ENCODE measurements at places on chromosomes 2 and 18.
A peak's percentile ranks its signal among the peaks of the same experiment; 100 is the strongest.

DNA sequence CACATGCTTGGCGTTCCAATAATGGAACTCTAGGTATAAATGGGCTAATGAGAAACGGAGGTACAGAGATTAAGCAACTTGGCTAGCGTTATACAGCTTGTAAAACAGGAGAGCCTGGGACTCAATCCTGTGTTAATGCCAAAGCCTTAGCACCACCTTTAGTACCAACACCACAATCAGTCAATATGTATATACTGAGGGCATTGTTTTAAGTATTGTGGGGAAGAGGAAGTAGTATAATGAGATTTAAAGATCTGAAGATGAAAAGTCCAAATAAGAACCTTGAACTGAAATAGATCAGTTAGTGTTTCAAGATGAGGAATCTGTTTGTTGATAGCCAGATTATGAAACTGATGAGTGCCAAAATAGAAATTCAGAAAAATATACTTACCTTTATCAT is 8.1 kb downstream of the MARS2 start:
- no peak for DNase-seq

DNA sequence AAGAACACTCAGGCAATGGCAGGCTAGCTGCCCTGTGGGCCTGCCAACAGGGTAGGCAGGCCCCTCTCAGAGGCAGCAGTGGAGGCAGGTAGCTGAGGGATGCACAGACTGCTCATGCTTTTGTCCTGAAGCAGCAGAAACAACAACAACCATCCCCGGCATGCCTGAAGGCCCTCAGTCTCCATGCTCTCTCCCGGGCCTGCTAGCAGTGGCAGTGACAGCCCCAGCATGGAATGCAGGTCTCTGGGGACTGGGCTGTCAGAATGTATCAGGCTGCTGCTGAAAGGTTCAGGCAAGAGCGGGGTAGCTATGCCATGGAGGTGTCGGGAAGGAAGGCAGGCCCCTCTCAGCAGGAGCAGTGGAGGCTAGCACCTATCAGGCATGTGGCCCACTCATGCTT is 209.8 kb downstream of the KCNJ3 start:
- no peak for DNase-seq

DNA sequence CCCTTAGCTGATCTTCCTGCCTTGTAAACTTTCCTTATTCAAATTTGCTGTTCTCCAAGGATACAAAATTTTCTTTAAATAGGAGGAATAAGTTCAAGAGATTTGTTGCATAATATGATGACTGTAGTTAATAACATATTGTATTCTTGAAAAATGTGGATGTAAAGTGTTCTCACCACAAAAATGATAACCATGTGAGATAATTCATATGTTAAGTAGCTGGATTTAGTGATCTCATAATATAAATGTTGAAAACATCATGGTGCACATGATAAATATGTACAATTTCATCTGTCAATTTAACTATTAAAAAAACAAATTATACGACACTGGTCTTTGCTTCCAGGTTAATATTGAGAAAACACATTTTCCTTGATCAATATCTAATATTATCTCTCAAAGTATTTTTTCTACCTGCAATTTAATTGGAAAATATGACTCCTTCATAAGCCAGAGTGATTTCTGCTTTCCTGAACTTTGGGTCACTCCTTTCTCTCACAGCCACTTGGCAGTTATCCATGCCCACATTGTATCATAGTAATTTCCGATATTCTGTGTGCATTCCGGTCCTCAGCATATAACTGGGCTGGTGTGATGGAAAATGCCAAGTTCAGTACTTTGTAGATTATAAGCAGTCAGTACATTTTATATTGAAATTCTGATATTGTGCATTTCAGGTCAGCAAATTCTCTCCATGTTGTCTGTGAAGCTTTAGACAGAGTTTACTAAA is 152.6 kb downstream of the GULP1 start:
- DNase-seq, result no peak

DNA sequence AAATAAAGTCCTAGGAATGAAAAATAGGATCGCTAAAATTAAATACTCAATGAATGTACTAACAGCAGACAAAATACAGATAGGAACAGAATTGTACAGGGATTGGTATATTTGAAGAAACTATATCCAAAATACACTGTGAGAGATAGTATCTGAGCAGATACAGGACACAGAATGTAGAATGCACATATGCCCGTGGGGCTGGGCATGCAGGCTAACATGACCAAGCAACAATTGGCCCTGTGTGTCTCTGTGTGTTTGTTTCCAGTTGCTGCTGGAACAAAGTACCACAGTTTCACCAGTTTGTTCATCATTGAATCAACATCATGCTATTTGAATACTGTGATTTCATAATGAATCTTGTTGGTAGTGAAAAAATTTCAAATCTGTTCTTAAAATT is 127.6 kb downstream of the PMAIP1 start:
- no peak for DNase-seq

GRCh38 chr2:6748406-6749067 is 117.2 kb downstream of the CMPK2 start:
- no peak for DNase-seq

DNA sequence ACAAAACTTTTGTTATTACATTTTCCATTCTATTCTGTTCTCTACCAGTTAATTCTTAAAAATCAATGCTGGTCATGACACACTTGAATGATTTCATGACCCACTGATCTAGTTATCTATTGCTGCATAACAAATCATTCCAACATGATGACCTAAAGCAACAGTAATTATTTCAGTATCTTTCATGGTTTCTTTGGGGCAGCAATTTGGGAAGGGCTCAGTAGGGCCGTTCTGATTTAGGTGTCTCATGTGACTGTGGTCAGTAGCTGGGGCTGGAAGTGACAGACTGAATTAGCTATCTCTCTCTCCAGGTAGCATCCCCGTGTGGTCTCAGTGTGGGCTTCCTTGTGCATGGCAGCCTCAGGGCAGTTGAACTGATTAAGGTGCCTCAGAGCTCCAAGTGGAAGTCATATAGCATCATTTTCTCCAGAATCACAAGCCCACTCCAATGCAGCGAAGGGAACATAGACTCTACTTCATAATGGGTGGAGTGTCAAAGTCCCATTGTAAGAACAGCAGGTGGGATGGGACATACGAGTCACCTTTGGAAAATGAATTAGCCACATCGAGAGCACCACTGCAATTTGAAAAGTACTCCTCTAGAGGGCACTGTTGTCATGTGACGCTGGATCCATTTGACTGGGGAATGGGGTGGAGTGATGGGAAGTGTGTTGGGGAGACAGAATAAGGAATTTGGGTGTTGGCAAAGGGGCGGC is 39.1 kb upstream of the FAM136A start:
- DNase-seq, result peak; percentile 0

- DNase-seq, result no peak
These were observed 59.2 kb downstream of the CCDC141 start for GRCh38 chr2:178990533-178991241.

- no peak for DNase-seq
These were observed 79.0 kb downstream of the PTGR3 start for GRCh38 chr18:75129717-75130477.

- no peak for DNase-seq
These were observed 35.4 kb upstream of the STK17B start for GRCh38 chr2:196206804-196207203.

DNA sequence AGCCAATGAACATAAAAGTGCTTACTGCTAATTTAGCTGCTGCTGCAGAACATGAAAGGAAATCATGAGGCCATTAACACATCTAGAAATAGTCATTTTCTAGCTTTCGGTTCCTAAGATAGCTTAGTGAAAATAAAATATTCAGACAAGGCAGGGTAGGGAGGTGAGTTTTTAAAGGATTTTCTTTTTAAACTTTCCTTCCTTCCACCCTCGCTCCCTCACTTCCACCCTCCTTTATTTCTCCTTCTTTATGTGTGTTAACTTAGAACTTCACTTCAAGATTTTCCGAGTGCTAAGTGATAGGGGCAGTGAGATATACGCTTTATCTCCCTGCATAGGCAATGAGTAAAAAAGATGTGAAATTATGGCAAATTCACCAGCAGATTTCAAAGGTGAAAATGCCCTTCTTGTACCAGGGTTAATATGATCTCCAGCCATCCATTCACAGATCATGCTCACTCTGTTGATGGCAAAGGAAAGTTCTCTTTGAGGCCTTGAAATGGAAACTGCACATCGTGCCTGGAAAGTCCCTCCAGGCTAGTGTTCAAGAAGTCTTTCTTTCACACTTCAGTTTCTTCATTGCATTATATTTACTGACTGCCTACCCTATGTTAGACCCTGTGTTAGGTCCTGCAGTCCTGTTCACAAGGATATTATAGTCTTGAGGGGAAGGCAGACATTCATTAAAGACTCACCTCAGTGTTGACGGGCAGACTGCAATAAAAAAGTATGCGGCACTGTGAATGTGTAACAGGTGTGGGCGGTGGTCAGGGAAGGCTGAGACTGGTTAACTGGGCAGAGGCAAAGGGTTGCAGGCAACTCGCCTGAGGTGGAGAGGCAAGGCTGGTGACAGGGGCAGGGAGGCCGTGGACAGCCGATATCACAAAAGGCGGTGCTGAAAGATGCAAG is 200.8 kb downstream of the PLCL1 start:
- DNase-seq, result no peak

- peak; percentile 46 for DNase-seq
These were observed 65.8 kb downstream of the ANKRD62 start for GRCh38 chr18:12159446-12159845.

DNA sequence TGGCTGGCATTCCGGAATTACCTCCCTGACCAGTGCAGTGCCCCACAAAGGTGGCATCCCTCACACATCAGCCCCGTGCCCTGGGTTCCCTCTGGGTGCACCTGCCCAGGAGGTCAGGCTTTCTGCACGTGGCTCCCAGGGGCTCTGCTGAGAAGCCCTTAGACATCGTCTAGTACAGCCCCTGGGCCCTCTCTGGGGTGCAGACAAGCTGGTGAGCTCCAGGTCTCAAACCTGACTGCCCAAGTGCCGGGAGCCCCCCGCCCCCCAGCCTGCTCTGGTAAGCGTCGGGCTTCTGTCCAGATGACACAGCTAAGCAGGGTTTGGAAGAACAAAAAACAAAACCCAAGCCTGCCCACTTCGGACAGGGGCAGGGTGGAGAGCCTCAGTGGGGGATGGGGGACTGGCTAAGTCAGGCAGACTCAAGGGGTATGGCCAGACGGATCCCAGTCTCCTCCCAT is 20.2 kb downstream of the TWIST2 start:
- no peak for DNase-seq

- DNase-seq, result no peak
These were observed 170.4 kb downstream of the NCK2 start for GRCh38 chr2:105915005-105915558.

- peak; percentile 90 for DNase-seq
These were observed at the start of gene TRIB2 for GRCh38 chr2:12716282-12717190. TSS of gene TRIB2 (plus strand) at chr2:12716936. CDS start at chr2:12718308, 1,372 bp downstream.

DNA sequence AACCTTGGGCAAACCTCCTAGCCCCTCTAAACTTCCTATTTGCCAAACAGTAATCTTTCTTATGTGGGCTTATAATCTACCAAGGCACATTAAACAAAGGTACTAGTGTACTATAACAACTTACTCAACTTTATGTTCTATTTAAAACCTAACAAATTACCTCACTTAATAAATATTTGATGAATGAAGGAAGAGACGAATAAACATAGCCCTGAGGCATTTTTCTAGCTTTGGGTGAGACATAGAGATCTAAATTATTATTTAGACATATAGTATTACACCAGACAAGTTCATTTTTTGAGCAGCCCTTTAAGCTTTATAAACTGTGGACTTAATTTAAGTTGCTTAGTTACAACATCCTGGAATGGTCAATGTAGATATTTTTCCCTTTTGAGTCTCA is 104.6 kb downstream of the UNC80 start:
- DNase-seq, result no peak

GRCh38 chr18:23245461-23245860 is 110.2 kb downstream of the CABLES1 start:
- no peak for DNase-seq

DNA sequence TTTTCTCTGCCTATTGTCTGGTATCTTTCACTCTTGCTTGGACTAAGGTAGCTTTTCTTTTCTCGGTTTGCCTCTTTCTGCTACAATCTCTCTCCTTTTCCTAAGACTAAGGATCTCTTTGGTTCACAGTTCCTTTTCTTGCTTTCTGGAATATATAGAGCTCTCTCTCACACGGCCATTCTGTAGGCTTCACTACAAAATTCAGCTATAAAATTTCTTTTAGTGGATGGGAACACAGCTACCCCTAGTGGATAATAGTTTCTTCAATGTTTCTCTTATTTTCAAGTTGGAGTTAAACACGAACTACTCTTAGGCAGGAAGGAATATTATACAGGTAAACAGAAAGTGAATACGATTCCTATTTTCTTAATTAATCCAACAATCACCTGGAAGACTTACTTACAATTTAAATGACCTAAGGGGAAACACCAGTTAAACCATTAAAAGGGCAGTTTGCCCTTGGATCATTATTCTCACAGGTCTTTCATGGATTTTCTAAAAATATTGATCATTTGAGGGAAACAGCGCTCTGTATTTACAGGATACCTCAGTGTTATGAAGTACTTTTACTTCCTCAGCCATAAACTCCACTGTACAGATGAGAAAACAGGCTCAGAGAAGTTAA is 140.5 kb downstream of the LRP2 start:
- no peak for DNase-seq

- no peak for DNase-seq
These were observed 667.9 kb downstream of the BCL11A start for GRCh38 chr2:59885541-59885940.

DNA sequence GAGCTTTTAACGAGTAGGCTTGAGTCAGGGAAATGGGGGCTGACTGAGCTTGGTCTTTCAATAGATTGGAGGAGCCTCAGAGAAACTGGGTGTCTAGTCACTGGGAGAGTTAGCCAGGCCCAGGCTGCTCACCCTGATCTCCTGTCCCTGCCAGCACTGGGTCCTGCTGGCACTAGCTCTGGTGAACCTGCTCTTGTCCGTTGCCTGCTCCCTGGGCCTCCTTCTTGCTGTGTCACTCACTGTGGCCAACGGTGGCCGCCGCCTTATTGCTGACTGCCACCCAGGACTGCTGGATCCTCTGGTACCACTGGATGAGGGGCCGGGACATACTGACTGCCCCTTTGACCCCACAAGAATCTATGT is 720 bp downstream of the KRTCAP3 start:
- no peak for DNase-seq

DNA sequence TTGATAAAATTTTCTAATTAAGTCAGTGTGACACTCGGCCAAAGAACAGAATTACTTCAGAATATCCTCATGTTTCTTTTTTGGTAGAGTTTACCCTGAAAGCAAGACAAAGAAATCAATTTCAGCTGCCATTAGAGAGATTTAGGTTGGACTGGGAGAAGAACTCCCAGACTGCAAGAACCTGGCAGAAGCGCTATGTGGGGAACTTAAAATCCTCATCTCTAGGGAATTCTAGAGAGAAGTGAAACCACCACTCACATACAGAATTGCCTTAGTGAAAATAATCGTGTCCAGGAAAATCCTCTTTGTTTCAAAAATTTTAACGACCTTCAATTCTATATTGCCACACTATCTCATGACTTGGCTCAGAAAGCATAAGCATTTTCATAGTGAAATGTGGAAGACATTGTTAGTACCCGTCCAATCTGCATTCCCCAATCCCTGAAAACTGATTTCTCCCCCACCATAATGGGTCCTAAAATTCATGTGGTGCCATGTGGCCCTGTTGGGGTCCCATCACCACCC is 297.3 kb upstream of the MEIS1 start:
- DNase-seq, result no peak
